GM20000 (cell line): ENCODE measurements at places on chromosomes 11 and 22.

DNA sequence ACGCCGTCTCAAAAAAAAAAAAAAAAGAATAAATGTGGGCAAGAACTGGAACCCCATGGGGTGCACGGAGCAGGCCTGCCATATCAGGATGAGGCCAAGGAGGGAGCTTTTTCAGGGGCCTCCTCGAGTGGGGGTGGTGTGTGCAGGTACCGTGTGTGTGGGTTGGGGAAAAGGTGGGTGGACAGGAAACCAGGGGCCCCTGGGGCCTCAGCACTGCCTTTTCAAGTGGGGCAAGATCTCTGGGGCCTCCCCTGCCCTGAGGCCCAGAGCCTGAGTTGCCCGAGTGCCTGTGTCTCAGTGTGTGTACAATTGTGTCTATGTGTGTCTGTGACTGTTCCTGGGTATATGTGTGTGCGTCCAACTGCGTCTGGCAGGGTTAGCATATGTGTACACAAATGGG lies 23.8 kb downstream of the TEF start:
- peak; percentile 49 for DNase-seq

GRCh38 chr11:2387266-2387987 lies 10.3 kb downstream of the CD81 start:
- no peak for DNase-seq

DNA sequence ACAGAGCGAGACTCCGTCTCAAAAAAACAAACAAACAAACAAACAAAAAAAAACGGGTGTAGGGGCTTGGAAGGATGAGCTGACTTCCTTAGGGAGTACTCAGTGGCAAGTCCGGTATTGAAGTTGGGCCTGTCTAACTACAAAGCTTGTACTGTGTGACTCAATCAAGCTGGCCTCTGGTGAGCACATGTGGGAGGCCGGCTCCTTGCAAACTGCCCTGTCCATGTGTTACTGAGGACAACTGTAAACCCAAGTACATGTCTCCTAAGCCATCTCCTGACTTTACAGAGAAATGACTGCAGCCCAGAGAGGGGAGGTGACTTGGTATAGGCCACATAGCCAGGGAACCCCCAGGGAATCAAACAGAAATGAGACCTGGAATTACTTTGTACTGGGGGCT lies 11.6 kb downstream of the RIBC2 start:
- no peak for DNase-seq

DNA sequence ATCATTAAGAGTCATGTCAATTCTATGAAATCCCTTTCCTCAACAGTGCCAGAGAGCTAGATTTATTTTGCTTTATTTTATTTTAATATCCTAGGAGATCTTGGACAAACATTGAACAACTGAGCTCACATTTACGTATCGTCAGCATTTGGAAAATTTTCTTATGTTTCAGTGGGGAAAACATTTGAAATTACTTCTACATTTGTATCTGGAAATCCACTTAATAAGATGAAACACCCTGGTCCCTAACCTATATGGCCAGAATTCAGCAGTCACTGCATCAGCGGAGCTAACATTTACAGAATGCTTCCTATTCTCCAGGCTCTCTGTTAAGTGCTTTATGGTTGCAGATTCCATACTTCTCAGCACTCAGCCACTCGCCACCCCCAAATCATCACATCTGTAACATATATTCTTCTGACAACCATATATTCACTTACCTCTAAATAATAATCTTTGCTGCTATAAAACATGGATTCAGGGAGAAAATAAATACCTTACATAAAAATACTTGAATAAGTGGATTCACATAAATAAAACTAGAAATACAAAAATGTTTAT lies 773.9 kb downstream of the JRKL start:
- DNase-seq: no peak

GRCh38 chr11:92784331-92784730 lies 185.1 kb upstream of the MTNR1B start:
- DNase-seq: no peak

DNA sequence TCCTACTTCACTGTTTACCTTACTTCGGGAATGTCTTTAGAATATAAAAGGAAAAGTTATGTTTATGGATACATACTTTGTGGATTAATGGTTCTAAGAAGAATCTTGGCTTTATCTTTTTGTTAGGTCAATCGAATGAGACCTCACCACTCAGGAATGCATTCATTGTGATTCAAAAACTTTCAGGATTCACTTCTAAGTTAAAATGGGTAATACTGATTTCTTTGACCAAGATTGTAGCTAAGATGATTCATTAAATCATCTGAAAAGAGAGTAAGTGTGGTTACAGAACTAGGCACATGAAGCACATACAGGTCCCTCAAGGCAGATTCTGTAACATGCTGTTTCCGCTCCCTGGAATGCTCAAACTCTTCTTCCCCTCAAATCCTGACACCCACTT lies 716.4 kb downstream of the KCNA4 start:
- no peak for DNase-seq

DNA sequence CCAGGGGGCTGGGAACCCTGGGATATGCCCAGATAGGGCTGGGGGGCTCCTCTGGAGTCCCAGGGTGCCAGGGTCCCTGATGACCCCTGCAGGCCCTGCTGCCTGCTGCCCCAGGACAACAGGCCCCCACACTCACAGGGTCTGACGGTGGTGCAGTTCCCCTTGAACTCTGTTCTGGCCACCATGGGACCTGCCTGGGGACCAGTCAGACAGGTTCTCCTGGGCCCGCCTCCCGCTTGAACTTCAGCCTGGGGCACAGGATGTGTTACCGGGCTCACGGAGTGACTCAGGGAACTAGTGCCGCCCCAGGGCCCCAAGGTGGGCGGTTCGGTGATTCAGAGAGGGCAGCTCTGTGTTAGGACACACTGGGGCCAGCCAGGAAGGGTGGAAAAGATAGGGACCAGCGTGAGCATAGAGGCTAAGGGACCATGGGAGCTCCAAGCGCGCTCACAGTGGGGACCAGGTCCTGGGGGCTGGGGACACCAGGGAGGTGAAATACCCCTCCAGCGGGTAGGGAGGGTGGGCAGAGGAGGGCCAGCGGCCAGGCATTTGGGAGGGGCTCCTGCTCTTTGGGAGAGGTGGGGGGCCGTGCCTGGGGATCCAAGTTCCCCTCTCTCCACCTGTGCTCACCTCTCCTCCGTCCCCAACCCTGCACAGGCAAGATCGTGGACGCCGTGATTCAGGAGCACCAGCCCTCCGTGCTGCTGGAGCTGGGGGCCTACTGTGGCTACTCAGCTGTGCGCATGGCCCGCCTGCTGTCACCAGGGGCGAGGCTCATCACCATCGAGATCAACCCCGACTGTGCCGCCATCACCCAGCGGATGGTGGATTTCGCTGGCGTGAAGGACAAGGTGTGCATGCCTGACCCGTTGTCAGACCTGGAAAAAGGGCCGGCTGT lies 21.5 kb upstream of the TXNRD2 start:
- DNase-seq: no peak

GRCh38 chr11:83521647-83522596 lies 235.8 kb upstream of the CCDC90B start:
- DNase-seq: no peak

- no peak for DNase-seq
These were observed 879.7 kb downstream of the JRKL start for GRCh38 chr11:97269527-97269926.

DNA sequence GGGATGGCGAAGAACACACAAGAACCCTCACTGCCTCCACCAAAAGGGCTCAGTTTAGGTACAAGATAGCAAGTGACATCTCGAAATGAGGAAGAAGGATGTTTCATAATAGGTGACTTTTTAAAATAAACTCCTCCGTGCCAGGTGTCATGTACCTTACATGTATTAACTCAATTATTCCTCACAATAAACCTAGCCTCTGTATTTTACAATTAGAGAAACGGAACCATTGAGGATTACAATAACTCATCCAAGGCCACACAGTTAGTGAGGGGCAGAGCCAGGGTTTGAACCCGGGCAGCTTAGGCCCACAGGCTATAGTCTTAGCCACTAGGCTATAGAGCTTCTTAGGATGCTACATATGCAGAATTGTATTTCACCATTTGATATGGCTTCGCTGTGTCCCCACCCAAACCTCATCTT lies 965 bp upstream of the PAMR1 start:
- no peak for DNase-seq

GRCh38 chr11:44581246-44581645 lies 15.8 kb downstream of the CD82 start:
- DNase-seq: no peak

DNA sequence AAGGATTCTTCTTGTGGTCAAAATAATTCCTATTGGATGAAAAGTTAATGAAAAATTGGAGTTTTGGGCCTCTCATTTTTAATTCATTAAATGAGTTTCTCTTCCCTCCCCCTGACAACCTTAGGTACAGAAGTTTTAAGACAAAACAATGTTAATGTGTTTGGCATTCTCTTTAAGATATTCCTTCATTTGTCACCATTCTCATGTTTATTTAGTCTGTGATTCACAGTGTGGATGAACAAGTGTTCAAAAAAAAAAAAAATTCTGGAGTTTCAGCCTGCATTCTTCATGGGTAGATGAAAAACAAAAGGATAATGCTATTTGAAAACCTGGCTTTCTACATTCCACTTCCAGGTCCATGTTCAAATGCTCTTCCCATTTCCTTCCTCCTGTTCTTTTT lies 172.6 kb upstream of the LUZP2 start:
- no peak for DNase-seq

DNA sequence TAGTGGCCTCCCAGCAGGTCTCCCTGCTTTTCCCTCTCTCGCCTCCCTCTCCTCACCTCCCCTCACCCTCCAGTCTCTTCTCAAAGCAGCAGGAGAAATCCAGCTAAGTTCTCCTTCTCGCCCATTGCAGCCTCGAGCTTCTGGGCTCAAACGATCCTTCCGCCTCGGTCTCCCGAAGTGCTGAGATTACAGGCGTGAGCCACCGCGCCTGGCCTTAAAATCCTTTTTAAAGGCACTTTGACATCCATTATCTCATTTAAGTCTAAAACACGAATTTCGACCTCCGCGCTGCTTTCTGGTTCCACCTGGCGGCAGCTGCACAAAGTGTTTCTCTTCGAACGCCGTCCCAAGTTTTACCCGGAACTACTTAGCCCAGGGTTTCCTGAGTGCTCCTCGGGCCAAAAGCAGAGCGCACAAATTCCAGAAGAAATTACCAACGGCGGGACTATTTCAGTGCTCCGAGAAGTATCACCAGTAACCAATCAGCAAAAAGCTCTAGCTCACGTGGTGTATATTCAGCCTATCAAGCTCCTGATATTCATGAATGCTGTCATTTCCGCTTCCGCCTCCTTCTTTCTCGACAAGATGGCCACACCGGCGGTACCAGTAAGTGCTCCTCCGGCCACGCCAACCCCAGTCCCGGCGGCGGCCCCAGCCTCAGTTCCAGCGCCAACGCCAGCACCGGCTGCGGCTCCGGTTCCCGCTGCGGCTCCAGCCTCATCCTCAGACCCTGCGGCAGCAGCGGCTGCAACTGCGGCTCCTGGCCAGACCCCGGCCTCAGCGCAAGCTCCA lies at the start of gene EIF3F:
Gene EIF3F (plus strand): TSS at position 570 of the 792 bp plus-strand sequence. CDS start 16 bp downstream, at position 586.
- DNase-seq: peak; percentile 94

- peak; percentile 83 for DNase-seq
These were observed 1.3 kb downstream of the MYH9 start for GRCh38 chr22:36386351-36386899.
